ENCODE measurements at places on chromosomes 3 and 15.

DNA sequence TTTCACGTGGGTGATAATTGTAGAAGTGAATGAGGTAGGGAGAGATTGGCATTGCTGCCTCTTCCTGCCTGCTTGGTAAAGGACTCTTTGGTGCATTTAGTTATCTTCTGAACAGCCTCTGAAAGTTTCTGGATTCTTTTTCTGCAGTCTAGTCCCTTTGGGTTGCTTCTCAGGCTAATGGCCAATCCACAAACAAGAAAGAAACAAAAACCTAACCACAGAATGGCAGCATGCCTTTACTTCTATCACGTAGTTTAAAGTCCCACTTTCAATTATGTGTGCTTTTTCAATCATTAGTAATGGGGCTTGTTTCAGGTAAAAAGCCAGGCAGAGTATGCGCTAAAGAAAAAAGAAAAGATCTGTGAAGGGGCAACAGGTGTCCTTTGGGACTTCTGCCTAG lies 7.4 kb downstream of the FGF12 start:
- DNase-seq, result no peak

DNA sequence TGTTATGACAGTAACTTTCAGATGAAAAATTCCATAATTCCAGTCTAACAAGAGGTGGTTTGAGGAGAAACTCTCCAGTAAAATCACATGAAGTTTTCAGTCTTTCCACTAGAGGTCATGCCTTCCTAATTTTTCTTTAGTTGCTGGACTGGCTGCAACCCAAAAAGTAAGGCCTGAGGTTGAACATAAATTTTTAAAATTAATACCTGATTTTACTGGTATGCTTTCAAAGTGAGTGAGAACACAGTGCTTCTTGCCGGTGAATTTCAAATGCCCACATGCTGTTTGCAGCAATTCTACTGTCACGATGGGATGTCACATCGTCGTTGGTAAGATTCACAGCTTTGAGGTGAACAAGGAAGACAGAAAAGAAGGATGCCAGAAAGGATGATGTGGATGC lies 89.0 kb upstream of the FGF12 start:
- DNase-seq, result no peak

- no peak for DNase-seq
Observed at GRCh38 chr3:129365296-129366136, 62.9 kb downstream of the EFCAB12 start.

GRCh38 chr3:184783319-184783718 lies 28.6 kb upstream of the VPS8 start:
- DNase-seq, result no peak

GRCh38 chr15:87632364-87632763 lies 624.2 kb downstream of the NTRK3 start:
- no peak for DNase-seq

Measured in activated CD4-positive, alpha-beta memory T cell treated with anti-CD3 and anti-CD28 coated beads for 36 hours (primary cell).